WTC11 (cell line): ENCODE measurements at places on chromosomes 6 and 20.

DNA sequence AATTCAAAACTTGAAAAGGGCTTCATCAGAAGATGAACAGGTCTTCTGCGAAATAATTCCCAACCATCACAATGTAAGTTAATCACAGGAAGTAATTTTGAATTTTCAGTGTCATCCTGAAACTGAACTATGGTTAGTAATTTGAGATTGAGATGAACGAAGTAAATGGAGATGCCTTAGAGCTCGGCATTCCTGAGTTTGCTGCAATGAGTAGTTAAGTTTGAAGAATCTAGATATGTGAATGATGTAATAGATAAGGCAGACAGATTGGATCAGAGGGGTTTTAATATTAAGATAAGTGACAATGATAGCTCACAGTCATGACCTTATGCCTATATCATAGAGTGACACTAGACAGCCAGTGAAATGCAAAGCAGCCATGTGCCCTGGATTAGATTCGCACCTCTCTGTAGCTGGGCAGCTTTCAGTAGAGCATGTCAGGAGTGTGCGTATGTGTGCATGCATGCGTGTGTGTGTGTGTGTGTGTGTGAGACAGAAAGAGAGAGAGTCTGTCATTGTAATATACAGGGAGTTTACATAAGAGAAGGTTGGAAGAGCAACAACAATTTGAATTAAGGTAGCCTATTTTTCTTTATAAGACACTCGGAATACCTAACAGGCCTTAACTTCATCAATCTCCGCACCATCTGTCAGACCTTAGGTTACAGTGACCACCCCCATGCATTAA lies 233.0 kb downstream of the GMPR start:
- no peak for DNase-seq

DNA sequence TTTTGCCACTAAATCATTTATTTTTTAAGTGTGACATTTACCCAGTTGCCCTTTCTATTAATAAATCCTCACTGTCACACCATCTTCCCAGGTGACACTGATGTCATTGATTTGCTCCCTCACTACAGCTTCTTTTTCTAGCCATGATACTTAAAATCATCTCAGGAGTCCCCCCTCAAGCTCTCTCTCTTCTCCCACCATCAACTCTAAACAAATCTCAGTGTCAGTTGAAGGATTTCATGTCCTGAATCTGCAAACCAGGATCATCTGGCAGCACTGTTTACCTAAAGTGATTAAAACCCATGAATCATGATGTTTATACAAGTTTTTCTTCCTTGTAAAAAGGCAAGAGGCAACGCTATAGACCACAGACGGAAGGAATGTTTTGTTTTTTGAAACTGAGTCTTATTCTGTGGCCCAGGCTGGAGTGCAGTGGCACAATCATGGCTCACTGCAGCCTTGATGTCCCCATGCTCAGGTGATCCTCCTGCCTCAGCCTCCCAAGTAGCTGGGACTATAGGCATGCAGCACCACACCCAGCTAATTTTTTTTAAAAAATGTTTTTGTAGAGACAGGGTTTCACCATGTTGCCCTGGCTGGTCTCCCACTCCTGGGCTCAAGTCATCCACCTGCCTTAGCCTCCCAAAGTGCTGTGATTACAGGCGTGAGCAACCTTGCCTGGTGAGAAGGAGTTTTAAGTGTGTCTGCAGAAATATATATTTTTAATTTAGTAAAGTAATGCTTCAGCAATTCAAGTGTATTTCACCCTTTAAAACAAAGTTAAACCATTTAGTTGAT lies 30.1 kb upstream of the SH3BGRL2 start:
- no peak for DNase-seq

DNA sequence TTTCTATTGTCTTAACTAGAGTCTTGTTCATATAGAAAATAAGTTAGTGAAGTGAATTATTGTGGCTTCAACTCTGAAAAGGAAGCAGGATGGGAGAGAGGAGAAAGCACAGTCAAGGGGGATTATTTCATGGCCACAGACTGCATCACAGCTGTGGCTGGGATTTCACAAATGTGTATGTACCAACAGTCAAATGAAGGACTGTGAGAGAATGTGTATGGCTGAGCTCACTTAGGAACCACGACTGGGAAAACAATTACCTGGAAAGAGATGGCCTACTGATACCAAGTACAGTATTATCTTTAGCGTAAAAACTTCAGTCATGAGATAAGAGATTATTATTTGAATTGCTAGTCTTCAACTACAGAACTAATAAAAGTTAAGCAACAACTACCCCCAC lies 54.9 kb downstream of the SESN1 start:
- no peak for DNase-seq

- DNase-seq = no peak
Measured at GRCh38 chr6:78594668-78595066, 272.7 kb upstream of the IRAK1BP1 start.

DNA sequence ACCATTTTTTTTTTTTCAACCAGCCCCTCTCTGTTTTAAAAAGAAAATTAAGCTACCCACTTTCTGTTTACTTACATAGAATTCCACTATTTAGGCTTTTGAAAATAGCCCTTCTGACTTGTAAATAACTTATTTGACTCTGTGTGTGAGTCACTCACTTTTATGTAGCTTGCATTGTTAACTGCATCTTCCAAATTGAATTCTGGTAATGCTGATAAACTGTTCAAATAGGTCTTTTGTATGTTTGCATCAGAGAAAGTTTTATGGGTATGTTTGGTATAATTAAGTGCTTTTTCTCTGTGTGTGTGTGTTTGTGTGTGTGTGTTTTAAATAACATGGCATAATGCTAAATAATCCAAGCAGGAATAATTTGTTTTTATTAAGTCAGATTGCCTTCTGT lies 360.1 kb downstream of the PLCB1 start:
- no peak for DNase-seq
